Stimulated activated CD8-positive, alpha-beta memory T cell treated with anti-CD3 and anti-CD28 coated beads, Interleukin-7, amount 100 ng/mL, for 24 hours (primary cell): ENCODE measurements at places on chromosomes 5 and 9.

DNA sequence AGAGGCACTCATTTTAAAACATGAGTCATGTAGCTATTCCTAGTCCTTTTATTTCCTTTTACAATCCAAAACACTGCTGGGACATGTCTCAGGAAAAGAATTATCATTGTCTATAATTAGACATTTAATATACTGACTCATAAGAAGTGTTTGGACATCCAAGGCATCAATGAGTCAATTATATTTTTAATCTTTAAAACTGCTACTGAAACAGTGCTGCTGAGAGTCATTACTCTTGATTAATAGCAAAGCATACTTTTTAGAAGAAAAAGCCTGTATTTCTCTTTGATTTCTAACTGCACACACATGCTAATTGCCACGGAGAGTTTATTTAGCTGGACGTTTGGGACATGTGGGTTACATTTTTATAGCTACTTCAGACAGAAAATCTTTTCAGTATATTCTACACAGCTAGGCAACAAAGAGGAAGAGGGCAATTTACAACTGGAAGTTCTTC, 1249.0 kb upstream of the CDH18 start:
- no peak for DNase-seq

- no peak for DNase-seq
These were observed 412.7 kb upstream of the SMC2 start for GRCh38 chr9:103681435-103681834.

GRCh38 chr5:58071566-58071965, 388.3 kb downstream of the PLK2 start:
- no peak for DNase-seq

GRCh38 chr9:81393985-81394811, 295.1 kb downstream of the TLE1 start:
- DNase-seq = no peak

- no peak for DNase-seq
These were observed 68.6 kb upstream of the DPYSL3 start for GRCh38 chr5:147578228-147579024.

DNA sequence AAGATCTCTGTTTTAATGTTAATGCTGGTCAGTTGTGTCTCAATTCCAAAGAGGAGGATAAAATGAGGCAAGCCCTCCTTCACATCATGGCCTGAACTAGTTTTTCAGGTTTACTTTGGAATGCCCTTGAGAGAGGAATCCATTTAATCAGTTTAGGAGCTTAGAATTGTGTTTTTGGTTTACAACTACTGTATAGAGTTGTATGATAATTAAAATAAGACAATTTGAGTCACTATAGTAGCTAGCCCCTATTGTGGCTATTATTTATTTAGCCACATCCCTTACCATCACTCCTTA, 107.8 kb upstream of the PRLR start:
- no peak for DNase-seq

GRCh38 chr5:124179819-124180218, 566.6 kb downstream of the ZNF608 start:
- DNase-seq = no peak

DNA sequence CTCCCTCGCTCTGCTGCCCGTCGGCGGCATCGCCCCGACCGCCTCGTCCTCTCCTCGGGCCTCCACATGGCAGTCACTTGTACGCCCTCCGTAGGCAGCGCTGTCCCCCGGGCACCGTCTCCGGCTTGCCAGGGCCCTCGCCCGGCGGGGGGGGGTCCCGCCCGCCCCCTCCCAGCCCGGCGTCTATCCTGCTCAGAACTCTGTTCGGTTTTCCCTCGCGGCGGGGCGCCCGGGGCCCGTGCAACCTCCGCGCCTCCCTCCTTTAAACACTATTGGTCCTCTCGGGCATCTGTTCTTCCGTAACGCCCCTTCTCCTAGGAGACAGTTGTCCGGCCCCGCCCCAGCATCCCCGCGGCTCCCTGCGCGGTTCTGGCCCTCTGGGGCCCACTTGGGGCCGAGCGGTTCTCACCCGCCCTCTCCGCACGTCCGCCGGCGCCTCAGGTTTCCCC, 831 bp downstream of the ODF2 start:
- peak; percentile 36 for DNase-seq

DNA sequence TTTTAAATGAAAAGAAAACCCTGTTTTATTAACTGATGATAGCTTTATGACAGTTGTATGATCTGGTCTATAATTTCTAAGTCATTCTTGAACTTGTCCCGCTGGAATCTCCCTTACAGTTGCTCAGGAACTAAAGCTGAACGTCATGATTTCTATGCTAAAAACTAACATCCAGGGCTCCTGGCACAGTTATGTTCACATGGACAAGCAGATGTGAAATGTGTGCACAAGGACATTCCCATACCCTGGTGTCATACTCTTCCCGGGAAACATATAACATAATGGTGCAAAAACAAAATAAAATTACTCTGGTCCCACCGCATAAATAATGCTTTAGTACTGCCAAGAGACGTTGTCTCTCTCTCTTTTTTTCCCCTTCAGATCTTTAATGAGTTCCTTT, 134.9 kb downstream of the PRDM6 start:
- no peak for DNase-seq

DNA sequence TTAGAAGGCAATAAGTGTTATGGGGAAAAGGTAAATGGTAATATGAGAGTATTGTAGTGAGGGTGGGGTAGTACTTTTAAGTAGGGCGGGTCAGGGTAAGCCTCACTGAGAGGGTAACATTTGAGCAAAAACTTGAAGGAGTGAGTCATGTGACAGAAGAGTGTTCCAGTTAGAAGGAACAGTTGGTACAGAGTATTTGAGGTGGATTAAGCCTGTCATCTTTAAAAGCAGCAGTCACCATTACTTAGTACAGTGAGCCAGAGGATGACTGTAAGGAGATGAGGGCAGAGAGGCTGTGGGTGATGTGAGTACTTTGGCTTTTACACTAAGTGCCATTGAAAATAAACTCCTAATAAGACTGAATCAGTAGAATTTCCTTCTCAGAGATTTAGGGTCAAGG, 54.8 kb downstream of the UBAP1 start:
- no peak for DNase-seq

- DNase-seq = no peak
These were observed 91.4 kb downstream of the TMEM167A start for GRCh38 chr5:82985763-82986162.

DNA sequence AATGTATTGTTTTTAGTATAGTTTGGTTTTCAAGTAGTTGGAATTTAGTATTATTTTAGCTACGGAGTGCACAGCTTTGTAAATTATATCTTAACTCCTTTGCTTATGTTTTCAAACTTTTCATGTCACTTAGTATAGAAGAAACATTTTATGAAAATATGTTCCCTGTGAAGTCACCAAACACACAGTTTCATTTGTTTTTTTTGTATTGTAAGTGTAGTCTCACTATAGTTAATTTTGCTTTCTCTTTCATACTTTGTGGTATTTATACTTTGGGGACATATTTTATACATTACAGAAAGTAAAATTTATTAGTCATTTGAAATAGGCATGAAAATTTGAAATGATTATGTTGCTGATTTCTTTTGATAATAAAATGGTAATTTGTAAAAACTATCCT, 5.0 kb downstream of the CHSY3 start:
- no peak for DNase-seq

DNA sequence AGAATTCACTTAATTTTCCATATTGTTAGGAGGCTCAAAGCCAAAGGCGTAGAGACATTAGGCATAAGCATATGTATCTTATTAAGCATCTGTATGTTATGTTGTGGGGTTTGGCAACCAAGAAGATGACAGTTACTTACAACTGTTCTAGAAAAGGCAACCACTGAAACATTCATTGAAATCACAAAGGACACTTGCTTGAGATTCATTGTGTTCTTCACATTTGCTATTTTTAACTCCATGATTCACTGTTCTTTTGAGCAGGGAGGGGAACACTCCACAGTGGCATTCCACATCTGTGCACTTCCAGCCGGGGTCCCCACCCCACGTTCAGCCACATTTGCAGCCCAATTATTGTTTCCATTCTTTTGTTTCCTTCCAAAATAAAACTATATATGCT, 107.1 kb downstream of the PALM2AKAP2 start:
- no peak for DNase-seq

- DNase-seq = no peak
These were observed 32.4 kb upstream of the NFIB start for GRCh38 chr9:14346231-14346791.

- DNase-seq = no peak
These were observed 9.3 kb upstream of the MEGF9 start for GRCh38 chr9:120723565-120723964.

DNA sequence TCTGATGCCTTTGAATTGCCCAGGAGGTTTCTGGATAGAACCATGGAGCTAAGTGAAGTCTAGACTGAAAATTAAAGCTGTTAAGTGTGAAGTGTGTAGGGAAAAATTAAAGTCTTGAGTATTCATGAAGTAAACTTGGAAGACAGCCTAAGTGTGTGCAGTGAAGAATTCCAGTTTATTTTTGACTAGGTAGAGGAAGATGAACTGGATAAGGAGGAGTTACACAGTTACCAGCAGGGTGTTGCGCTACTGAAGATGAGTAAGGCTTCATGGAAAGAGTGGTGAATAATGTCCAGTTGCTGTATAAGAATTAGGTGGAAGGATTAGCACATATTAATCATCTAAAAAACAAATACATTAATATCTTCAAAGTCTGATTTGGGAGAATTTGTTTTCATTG, 5.7 kb upstream of the CHD1 start:
- no peak for DNase-seq

GRCh38 chr5:4730279-4730678, 409.9 kb upstream of the ADAMTS16 start:
- DNase-seq = no peak

DNA sequence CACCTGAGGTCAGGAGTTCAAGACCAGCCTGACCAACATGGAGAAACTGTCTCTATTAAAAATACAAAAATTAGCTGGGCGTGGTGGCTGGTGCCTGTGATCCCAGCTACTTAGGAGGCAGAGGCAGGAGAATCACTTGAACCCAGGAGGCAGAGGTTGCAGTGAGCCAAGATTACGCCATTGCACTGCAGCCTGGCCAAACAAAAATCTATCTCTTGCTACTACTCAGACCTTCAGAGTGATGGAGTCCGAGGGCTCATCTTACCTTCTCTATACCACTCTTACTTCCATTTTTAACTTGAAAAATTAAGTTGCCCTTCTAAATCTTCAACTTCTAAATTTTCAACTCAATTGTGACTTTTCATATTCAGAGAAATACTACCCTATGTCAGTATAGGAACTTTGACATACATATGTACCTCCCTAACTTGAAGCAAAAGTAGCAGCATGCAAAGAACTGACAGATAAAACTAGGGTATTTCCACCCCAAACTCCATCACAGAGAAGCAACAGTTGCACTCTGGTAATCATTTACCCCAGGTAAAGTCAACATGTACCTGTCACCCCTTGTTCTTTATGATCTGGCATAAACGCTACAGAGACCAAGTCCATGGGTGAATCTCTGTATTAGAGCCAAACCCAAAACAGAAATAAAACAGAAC, 11.4 kb downstream of the ZFAND5 start:
- no peak for DNase-seq

DNA sequence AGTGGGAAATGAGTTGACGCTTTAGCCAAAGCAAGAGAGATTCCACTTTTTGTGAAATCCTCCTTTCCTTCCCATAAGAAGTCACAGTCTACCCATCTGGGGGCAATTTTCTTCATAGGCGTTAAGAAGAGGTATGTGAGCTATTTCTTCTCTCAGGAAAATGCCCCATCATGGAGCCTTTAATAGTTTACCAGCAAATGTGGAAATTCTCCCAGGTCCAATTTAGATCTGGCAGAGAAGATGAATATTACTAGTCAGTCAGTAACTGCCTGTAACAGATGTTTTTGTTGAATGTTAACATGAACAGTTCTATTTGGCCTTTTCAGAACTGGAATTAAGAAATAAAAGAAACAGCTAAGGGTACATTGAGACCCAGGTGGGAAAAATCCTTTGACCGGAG, 156.4 kb upstream of the RFX3 start:
- DNase-seq = no peak

DNA sequence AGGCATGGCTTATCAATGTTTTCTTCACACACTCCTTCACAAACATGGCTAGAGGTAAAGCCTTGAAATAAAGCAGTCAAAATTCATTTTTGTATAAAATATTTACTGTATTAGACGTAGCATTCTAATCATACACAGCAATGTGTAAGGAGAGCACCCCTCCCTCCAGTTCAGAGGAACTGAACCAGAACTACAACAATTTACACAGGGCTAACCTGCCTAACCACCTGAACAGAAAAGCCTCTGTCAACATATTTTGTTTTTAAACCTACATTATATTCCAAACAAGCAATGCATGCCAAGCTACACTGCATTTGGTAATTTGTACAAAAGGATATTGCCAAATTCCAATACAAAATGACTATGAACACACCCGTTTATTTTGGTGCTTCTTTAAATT, 41.6 kb downstream of the MLLT3 start:
- DNase-seq = no peak

DNA sequence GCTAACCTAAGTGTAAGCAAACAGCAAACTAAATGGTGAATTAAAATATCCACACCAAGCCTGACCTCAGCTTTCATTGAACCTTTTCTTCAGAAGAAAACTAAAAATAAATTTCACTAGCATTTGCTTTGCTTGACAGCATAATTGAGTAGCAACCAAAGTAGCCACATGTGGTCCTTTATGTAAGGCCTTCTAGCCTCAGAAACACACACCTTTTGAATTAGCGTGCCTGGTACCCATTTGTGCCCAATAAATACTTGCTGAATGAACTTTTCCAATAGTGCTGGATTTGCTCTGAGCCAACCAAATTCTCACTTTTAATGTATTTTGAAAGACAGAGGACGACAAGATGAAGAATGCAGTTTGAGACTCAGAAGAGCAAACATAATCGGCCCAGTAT, 2.1 kb upstream of the NIPBL start:
- no peak for DNase-seq

GRCh38 chr5:152686931-152687330, 281.9 kb upstream of the NMUR2 start:
- no peak for DNase-seq

- no peak for DNase-seq
These were observed 44.5 kb upstream of the SLC6A19 start for GRCh38 chr5:1156754-1157460.

GRCh38 chr9:94139672-94140417, 55.6 kb downstream of the PTPDC1 start:
- no peak for DNase-seq

DNA sequence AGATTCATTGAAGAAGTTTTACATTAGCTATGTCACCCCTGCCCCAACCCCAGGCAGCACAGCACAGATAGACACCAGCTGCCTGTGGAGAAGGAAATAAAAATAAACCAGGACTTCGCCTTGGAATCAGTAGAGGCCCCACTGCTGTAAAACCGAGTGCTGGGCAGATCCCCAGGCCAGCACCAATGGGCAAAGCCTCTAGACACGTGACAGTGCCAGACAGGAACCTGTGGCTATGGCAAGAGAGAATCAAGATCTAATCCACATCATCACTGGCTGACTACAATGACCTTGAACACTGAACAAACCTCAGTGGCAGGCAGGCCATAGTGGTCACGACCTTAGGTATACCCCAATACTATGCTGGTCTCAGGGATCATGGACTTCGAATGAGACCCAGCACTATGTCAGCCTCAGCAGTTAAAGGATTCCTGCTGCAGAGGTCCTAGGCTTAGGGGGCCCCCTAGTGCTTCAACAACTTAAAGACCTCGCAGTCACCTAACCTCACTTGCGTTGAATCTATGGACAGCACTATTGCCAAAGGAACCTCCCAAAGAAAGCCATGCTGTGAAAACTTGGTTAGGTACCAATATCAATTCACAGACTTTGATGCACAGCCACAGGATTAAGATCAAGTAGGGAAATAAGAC, 2118.6 kb upstream of the C9orf72 start:
- no peak for DNase-seq

- no peak for DNase-seq
These were observed 5.2 kb downstream of the MEF2C start for GRCh38 chr5:88877826-88878225.
